ENCODE measurements at places on chromosomes 1 and 21. TPM values are rescaled to one million over a fixed set of nuclear protein-coding genes. Genes with fewer than 3 reads are reported as not detected.

MAP3K7CL gene
- 25.3 TPM for total RNA-seq

CDA gene
- total RNA-seq = 0.90 TPM

ECM1 gene
- 17.2 TPM for total RNA-seq

CD101 gene
- not detected for total RNA-seq

RUNX1 gene
- total RNA-seq = 56.5 TPM

HCRTR1 gene
- total RNA-seq = not detected

CFHR5 gene
- not detected for total RNA-seq

FABP3 gene
- total RNA-seq = 5.6 TPM

AMY2A gene
- not detected for total RNA-seq

ZSWIM5 gene
- total RNA-seq = under 0.01 TPM

FAAP20 gene
- 6.5 TPM for total RNA-seq

KIF26B gene
- 0.83 TPM for total RNA-seq

SYT2 gene
- total RNA-seq = under 0.01 TPM

DNA sequence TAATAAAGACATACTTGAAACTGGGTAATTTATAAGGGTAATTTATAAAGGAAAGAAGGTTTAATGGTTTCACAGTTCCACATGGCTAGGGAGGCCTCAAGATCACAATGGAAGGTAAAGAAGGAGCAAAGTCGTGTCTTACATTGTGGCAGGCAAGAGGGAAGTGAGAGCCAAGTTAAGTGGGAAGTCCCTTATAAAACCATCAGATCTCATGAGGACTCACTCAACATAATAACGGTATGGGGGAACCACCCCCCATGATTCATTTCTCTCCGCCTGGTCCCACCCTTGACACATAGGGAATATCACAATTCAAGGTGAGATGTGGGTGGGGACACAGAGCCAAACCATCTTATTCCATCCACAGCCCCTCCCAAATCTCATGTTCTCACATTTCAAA, 76.8 kb upstream of the ZNF678 start:
- DNase-seq = no peak

GRCh38 chr1:100100202-100100601, 32.5 kb downstream of the SASS6 start:
- DNase-seq = peak; percentile 82

DNA sequence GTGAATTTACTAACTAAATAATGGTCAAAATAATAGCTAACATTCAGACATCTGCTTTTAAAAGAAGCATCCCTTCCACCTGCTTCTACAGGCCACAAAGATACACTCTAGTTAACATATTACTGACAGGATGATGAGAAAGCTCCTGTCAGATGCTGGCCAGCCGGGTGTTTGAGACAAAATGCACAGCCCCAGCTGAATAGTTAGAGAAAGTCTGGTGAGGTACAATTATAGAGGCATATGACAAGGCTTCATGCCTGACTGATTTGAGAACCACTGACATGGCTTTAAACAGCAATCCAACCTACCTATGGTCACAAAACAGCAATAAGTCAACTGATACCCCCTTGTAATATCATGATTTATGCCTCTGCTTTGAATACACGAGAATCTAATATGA, 137.0 kb downstream of the DENND1B start:
- DNase-seq = no peak

- no peak for DNase-seq
Observed at GRCh38 chr1:118989878-118990378, 1.8 kb upstream of the TBX15 start.

- DNase-seq = no peak
Observed at GRCh38 chr1:31752952-31753475, 11.1 kb downstream of the ADGRB2 start.

GRCh38 chr1:245155272-245156040, 671 bp downstream of the KIF26B start:
- DNase-seq = peak; percentile 15

- DNase-seq = no peak
Observed at GRCh38 chr1:68268896-68269483, 36.7 kb upstream of the WLS start.

GRCh38 chr1:4126731-4127591, 226.9 kb upstream of the C1orf174 start:
- no peak for DNase-seq

- DNase-seq = no peak
Observed at GRCh38 chr1:169586067-169586394, 250 bp downstream of the F5 start.

- no peak for DNase-seq
Observed at GRCh38 chr1:155984341-155984740, 6.0 kb upstream of the ARHGEF2 start.

DNA sequence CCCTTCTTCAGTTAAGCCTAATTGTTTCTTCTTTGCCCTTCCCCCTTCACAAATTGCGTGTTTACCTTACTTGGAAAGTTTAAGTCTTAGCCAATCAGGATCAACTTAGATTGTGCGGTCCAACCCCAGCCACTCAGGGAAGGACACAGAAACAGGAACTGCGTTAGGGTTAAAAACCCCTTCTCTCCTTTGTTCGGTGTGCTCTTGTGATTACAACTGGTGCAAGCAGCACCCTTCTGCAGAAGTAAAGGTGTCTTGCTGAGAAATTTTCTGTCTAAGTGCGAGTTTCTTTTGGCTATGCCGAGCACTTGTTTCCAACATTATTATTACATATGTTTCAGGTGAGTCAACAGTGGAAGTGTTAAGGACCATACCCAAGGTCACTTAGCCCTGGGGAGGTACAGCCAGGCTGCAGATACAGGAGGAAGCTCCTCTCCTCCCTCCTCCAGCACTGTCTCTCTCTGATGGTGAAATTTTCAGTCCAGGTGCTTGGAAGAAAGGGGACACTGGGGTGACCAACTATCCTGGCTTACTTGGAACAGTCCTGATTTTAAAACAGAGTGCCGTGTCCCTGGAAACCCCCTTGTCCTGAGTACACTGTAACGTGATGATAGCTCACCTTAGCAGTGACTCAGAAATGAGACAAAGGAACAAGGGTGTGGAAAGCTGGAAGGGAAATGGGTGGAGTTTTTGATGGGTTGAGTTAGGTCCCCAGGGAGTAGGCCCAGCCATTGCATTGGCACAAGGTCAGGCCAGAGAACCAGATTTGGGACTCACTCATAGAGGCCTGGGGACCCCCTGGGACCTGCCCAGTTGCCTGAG, 68.7 kb upstream of the KLHDC7A start:
- DNase-seq = no peak

- no peak for DNase-seq
Observed at GRCh38 chr1:17109892-17110554, 9.2 kb downstream of the PADI2 start.

- DNase-seq = peak; percentile 83
Observed at GRCh38 chr1:222546548-222547259, 1.2 kb downstream of the HHIPL2 start.

- DNase-seq = no peak
Observed at GRCh38 chr1:118960026-118960561, 28.0 kb downstream of the TBX15 start.

DNA sequence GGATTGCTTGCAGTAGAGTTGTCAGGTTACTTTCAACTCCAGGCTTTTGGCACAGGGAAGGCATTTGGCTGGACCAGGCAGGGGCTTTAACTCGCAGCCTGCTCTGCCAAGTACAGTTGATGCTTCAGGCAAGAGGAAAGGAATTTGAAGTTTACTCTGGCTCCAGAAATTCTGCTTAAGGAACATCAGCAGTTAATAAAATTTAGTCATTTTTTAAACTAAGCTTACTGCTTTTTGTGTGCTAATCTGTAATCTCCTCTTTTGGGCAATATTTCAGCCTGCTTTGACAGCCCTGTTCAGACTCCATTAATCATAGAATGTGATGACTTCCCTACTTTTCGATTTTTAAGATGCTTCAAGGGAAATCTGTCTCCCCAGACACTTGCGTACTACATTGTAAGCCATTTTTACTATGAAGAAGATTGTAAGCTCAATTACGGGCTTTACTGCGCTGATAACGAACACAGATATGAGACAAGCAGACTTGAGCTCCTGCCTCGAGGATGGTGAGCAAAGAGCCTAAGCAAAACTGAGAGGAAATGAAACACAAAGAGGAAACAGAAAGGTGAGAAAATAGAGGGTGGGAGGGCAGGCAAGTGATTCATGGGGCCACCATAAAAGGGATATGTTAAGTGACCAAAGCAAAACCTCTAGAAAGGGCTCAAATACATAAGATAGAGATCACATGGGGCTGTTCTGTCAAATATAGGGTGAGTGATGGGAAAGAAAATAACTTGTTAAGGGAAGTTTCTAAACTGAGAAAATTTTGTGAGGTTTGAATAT, 76.6 kb upstream of the VAV3 start:
- no peak for DNase-seq

- peak; percentile 87 for DNase-seq
Observed at GRCh38 chr1:212161231-212161781, 123.9 kb upstream of the PPP2R5A start.

DNA sequence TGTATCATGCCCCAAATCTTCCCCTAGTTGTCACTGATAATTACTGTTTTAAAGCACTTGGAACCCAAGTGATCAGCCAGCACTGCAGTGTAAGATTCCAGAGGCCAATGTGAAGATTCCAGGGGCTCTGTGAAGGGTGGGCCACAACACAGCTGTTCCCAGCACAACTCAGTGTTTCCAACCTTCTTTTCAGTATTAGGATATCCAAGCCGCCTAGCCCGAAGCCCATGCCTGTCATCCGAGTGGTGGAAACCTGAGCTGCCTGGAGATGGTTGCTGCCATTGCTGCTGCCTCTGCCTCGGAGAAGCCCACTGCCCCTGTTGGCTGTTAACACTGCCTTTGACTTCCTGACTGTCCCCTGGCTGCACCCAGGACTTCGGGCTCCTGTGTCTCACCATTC, 30.4 kb upstream of the SNX27 start:
- DNase-seq = no peak

GRCh38 chr1:66282343-66282852, 251.6 kb upstream of the SGIP1 start:
- peak; percentile 95 for DNase-seq

DNA sequence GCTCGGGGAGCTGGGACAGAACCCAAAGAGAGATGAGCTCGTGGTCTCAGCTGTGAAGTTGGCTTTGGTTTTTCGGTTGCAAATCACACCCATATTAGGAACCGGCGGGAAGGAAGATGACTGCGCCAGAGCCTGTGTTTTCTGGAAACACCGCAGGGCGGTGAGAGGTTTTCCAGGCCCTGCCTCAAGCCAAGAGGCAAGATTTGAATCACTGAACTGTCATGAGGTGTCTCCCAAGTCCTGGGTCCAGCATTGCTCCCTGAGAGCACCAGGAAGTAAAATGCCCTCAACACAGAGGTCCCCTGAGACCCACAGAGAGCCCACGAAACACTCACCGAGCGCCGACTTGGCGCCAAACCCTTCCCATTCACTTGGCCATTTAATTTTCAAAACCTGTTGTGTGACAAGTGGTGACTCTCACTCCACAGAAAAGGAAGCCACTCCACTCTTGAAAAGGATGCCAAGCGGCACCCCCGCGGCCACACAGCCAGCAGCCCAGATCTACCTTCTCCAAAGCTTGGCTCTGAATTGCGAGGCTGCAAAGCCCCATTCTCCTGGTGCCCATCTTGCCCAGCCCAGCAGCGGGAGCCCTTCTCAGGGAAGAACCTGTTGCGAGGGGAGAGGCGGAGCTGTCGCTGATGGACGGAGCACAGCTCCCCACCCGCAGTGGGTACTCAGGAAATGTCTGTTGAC, 99.0 kb upstream of the RUNX3 start:
- no peak for DNase-seq

DNA sequence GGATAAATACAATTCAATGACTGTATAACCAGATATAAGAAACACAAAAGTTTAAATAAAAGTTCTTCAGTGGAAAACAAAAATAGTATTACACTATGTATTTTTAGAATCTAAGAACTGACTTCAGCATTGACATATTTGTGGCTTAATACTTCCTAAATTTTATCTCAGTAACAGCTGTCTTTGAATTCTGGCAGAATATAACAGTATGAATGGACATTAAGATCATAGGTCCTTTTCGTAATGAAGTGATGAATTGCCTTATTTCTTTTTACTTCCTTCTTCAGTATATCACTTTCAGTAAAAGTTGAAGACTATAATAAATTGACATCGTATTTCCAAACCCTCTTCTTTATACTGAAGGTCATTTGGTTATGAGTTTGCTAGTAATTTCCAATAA, 1030.0 kb downstream of the MRPL39 start:
- no peak for DNase-seq

DNA sequence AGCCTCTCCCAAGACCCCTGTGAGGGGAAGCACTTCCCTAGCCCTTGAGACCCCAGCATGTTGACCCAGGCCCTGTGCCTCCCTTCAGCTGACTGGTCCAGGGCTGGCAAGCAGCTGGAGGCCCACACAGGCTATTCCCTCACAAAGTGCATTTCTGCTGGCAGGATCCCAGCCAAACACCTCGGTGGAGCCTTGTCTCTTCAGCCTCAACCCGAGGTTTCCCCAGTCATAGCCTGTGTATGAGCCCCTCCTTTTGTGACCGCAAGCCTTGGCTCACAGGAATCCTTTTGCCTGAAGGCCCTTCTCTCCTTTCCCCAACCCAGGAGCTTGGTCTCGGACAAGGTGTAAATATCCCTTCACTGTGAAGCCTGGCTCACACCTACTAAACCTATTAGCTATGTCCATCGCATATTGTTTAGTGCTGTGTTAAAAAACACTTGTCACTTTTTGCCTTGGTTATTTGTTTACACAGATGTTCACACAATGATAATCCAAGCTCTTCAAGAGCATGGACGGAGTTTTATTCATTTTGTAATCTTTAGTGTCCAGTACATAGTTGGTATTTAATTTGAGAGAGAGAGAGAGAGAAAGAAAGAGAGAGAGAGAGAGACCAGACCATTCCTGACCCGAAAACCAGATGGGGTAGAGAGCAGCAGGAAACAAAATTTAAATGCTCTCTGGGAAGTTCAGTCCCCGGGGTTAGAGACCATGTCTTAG, 8.5 kb upstream of the CD247 start:
- DNase-seq = no peak

- DNase-seq = no peak
Observed at GRCh38 chr1:46221749-46222148, 18.6 kb downstream of the LURAP1 start.

GRCh38 chr1:243850452-243851256, 611 bp upstream of the AKT3 start:
- DNase-seq = peak; percentile 70

DNA sequence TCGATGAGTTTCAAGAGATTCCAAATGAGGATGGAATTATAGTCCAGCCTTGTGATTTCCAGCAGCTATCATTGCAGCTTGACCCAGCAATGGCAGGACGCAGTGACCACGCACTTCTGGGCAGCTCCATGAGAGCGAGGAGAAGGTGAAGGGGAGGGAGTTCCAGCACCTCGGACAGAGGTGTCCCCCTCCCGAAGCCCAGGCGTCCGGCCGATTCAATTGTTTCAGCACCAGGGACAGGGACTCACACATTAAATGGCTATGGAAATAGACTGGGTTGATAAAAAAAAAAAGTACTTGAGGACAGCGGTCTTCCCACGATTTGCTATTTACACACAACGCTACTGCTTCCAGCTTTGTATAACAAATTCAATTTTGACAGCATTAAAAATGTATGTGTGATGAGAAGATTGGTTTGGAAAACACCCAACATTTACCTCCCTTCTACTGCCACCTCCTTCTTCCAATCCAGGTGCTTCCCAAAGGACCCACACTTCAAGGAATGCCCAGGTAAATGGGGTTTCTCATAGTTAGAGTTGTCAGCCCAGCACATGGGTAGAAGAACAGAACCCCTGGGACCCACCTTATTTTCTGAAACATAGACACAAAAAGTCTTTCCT, 71.8 kb downstream of the DISP3 start:
- peak; percentile 72 for DNase-seq
